Hepatic stellate cell (primary cell): ENCODE measurements at places on chromosomes 2 and 18.

- no peak for DNase-seq
Observed at GRCh38 chr2:226773291-226773690, 26.3 kb downstream of the IRS1 start.

DNA sequence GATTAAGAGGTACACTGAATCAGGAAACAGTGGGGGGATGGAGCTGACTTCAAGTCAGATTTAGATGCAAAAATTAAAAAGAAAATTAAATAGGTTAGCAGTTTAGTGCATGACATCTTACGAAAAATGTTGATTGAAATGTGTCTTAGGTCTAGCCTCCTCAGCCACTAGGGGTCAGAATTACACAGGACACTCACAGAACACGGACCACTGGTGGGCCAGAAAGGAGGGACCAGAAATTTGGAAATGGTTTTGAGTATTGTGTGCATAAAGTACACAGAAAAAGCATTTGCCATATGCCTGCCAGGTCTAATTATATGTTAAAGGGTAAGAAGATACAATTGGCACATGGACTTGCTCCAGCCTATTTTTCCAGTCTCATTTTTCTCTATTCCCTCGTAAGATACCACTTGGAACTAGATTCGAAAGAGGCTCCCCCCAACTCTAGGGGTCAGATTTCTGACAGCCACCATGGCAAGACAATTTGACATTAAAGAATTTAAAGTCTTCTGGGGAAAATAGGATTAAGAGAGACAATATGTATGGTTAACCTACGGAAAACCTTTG is 550.2 kb upstream of the SETBP1 start:
- peak; percentile 20 for DNase-seq

DNA sequence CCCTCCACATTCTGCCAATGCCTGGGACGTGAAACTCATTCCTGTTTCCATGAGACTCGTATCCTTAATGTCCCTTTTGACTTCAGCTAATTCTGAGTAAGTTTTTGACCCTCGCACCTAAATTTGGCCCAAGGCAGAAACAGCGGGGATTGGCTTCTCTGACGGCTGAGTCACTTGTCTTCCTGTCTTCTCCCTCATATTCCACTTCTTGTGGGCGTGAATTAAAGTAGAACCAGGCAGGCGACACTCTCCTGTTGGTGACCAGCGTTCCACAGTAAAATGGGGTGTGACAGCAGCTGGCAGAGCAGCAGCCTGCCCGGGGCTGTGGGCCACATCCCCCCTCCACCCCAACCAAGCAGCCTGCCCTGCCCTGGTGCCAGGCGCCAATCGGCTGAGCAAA is 15.5 kb downstream of the TTC32 start:
- DNase-seq: no peak

DNA sequence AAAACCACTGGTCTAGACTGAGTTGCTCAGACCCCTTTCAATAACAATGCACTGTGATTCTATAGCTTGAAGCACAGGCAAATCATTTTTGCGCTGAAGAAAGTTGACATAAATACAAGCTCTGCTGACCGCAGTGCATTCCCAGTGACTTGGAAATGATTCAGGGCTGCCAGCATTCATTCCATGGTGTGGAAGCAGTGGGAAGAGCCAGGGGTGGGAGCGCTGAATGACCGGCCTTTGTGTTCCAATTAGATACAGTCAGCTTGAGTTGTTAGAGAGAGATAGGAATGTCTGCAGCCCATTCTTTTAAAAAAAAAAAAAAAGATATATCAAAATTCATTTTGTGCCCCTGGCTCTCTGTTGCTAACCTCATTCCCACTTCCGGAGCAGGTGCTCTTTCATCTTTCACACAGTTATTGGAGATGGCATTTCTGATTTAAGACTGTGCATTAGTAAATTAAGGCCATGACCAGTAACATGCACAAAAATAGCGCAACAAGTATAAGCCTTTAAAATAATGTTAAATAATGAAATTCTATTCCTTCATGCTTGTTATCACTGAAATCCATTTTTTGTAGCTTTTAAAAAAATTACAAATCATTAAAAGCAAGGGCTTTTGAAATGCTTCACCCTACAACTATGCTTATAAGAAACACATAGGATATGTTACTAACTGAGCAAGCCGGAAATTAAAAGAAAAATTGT is 59.4 kb upstream of the CTLA4 start:
- peak; percentile 58 for DNase-seq

- DNase-seq: no peak
Observed at GRCh38 chr2:220856486-220856885, 715.6 kb downstream of the EPHA4 start.

GRCh38 chr2:129460299-129461198 is 518.9 kb upstream of the RAB6C start:
- no peak for DNase-seq

GRCh38 chr2:191478799-191479679 is 198.9 kb upstream of the NABP1 start:
- DNase-seq: no peak

DNA sequence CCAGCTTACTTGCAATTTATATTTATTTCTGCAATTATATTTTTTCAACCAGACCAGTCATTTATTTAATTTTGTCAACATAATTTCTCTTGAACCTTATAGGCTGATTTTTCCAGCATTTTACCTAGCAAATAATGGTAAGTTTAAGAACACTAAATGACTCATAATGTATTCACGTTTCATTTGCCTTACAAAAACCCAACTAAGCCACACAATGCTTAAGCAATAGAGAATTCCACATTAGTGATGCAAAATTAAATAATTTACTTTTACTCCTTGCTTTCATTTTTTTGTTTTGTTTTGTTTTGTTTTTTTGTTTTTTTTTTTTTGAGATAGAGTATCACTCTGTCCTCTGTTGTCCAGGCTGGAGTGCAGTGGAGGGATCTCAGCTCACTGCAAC is 110.4 kb upstream of the VRK2 start:
- DNase-seq: no peak

- no peak for DNase-seq
Observed at GRCh38 chr2:161373942-161374341, 42.2 kb upstream of the TBR1 start.

- DNase-seq: no peak
Observed at GRCh38 chr2:173205375-173205774, 129.7 kb downstream of the MAP3K20 start.

GRCh38 chr2:11080253-11081115 is 74.8 kb upstream of the SLC66A3 start:
- DNase-seq: no peak

- no peak for DNase-seq
Observed at GRCh38 chr2:122366427-122366826, 611.0 kb downstream of the TSN start.

DNA sequence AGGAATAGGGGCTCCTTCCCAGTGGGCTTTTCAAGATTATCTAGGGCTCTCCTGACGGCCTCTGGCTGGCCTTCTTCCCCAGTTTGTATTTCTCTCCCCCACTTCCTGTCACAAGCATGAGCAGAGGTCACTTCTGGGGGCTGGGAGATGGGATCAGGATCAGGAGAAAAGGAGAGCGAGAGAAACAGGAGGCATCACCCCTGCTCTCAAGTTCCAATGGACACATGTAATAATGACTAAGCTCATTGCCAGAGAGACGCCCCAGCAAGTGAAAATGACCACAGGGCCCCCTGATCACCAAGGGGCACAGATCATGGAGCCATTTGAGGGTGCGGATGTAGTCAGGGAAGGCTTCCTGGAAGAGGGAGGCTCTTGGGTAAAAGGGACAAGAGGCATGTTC is 92.1 kb downstream of the SMAD7 start:
- no peak for DNase-seq

GRCh38 chr2:31127931-31128330 is 10.3 kb downstream of the GALNT14 start:
- DNase-seq: no peak

GRCh38 chr2:29954316-29954715 is 32.9 kb upstream of the ALK start:
- DNase-seq: no peak

DNA sequence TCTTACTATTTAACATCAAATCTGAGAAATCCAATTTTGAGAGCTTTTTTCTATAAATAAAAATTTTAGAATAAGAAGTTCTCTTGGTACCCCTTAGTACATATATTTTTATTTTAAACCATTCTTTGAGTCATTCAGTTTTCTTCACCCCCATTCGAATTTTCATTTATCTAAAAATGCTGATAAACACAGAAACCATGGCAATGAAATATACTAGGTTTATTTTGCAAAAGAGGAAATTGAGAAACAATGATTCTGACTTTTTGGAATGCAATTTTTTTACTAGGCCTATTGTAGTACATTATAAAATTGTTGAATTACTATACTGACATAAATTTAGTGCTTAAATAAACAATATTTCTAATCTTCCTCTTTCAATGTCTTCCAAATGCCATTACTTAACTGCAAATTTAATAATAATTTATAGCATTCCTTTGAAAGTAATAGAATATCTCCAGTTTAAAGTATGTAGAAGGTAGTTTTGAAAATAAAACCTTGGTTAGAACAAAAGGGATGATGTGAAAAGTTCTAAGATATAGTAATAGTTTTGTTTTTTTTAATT is 46.3 kb downstream of the TANK start:
- no peak for DNase-seq

DNA sequence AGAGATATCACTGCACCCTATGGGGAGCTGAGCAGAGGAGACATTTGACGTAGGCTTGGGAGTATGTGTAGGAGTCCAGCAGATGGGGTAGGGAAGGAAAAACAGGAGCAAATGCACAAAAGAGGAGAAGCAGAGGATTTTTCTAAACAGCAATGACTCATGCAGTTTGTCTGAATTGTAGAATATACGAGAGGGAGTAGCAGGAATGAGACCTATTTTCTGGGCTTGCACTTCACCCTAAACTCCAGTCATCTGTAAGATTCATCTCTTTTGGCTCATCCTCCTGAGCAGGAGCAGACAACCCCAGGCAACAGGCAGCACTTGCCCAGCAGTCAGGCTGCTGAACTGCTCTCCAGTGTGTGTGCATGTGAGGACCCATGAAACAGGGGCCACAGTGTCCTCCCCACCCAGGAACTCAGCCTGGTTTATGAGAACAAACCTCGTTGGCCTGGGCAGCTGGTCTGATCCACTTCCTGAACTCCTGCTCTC is 100.2 kb upstream of the CDC42EP3 start:
- DNase-seq: no peak

GRCh38 chr18:70284976-70285620 is 3.7 kb upstream of the SOCS6 start:
- DNase-seq: no peak
